ENCODE measurements at places on chromosomes 4 and X. TPM values are rescaled to one million over a fixed set of nuclear protein-coding genes. Genes with fewer than 3 reads are reported as not detected.

The TBC1D8B gene
- 0.41 TPM for total RNA-seq

The PPP4R3C gene
- total RNA-seq: not detected

The UGT2B11 gene
- total RNA-seq: not detected

The BMP2K gene
- total RNA-seq: 44.8 TPM

The OTUD4 gene
- total RNA-seq: 33.4 TPM

The ZCCHC18 gene
- 10.2 TPM for total RNA-seq

The DSPP gene
- total RNA-seq: 0.41 TPM

The C4orf51 gene
- total RNA-seq: not detected

- DNase-seq: no peak
Observed at GRCh38 chrX:12443534-12444098, 305.3 kb downstream of the FRMPD4 start.

GRCh38 chr4:121140716-121141460 is 23.2 kb downstream of the TNIP3 start:
- no peak for DNase-seq

DNA sequence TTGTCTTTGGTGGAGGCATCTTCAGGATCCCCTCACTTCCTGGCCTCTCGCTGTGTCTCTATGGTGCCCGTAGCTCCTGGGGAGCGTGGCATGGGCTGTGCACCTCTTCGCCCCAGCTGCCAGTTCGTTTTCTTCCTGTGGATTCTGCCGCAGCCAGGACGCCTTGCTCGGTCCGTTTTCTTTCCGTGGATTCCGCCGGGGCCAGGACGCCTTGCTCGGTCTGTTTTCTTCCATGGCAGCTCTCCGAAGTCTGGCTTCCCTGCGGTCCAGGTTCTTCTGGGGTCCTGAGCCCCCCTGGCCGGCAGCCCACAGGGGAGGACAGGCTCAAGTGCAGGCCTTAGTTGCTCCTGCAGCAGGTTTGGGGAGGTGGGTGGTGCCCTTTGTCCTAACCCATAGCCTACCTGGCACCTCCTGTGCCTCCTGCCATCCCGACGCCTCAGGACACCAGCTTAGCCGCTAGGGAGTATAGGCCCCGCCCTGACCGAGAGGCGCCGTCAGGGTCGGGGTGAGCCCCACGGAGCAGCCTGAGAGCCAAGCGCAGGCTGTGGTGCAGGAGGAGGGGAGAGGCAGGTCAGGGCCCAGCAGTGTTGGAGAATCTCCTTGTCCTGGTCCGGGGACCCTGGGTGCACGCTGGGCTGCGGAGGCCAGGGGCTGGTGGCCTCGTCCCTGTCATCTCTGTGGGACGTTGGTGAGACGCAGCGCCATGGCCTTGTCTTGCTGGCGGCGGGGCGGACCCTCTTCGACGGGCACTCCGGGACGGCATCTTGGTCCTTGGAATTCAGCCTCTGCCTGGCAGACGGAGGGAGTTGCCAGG is 27.1 kb downstream of the UVSSA start:
- DNase-seq: no peak

DNA sequence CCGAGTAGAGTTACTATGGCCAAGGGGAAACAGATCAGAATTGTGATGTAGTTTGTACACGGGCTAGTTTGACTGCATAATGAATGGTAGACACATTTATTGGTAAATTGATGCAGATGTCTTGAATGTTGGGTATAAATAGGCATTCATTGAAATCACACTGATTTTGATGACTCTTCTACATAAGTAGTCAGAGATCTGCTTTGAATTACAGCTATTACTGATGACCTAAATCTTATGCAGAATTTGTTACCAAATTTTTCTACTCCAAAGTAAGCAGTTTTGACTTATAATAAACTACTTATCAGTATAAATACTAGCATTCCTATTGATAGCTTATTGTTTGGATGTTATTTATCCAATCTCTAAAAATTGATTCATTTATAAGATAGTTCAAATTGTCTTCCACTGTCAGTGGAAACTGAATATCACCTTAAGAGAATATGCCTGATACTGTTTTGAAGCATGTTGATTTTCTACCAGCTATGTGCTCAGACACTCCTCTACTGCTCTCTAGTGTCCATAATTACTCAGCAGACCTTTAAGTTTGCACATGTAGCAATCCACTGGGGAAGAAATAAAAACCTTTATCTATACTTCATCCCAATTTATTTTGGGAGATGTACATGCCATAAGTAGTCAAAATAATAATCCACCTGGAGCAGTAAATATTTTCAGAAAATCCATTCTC is 120.3 kb downstream of the RASL11B start:
- peak; percentile 35 for DNase-seq

DNA sequence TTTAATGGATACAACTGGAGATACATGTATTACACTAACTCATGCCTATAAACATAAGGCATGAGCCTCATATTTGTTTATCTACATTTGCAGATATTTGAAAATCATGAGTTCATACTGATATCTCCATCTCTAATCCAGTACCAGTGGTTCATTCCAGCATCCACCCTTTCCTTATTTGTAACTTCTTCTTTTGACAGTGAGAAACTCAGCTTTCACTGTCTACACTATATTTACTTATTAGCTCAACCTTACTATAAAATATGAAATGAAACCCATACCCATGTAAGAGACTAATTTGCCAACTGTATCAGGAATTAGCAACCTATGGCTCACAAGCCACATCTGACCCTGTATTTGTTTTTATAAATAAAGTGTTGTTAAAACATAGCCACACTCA is 161.9 kb upstream of the GPRIN3 start:
- no peak for DNase-seq

GRCh38 chr4:48141048-48141447 is 7.0 kb upstream of the TXK start:
- peak; percentile 36 for DNase-seq

- DNase-seq: no peak
Observed at GRCh38 chr4:90113881-90114457, 13.2 kb upstream of the CCSER1 start.

DNA sequence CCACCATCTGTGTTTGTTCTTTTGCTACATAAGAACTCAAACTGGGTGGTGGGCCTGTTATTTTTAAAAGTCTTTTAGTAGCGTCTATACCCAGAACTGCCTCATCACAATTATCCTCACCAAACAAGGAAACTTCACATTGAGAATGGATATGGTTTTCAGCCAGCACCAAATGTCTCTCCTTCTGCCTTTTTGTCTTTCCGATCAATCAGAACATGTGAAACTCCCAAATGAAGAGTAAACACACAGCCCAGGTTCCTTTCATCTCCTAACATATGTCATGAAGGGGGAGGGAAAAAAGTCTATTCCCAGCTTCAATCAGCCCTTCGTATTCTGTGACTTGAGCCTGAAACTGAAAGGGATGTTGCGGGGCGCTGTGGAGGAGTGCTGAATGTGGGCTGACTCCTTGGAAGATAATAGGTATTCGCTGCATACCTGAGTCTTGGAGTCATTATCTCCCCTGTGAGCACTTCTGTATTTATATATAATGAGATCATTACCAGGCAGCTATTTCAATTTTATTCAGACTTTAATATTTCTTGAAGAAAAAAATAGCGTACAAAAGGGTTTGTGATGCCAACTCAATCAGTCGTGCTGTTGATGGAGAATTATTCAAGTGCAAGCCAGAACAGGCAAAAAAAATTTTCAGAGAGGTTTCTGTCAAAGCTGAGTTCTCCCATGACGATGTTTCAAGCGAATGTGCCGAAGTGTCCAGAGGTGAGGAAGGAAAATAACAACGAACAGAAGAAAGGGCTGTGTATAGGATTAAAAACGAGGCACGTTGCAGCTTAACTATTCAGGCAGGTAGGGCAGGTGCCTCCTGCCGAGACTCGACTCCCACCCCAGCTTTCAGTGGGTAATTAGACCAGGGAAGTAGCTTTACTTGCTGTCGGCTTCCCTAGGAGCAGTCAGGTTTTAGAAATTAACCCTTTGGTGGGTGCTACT is 163.9 kb upstream of the NOCT start:
- DNase-seq: no peak

GRCh38 chrX:115564243-115564642 is 3.3 kb downstream of the PLS3 start:
- no peak for DNase-seq

- DNase-seq: peak; percentile 45
Observed at GRCh38 chr4:104494822-104495559, at the start of gene CXXC4. CXXC4 (minus strand) TSS chr4:104494894; CDS start chr4:104491802, 3,092 bp downstream.
